ENCODE measurements at places on chromosomes 3 and 15. TPM values are rescaled to one million over a fixed set of nuclear protein-coding genes. Genes with fewer than 3 reads are reported as not detected.

The FAM81A gene
- total RNA-seq, result 0.21 TPM

The MED12L gene
- total RNA-seq, result 7.9 TPM

The LCTL gene
- 1.9 TPM for total RNA-seq

The FETUB gene
- not detected for total RNA-seq

The DNAH1 gene
- total RNA-seq, result 0.48 TPM

The UROC1 gene
- not detected for total RNA-seq

The LRRC2 gene
- total RNA-seq, result 3.3 TPM

The ZNF385D gene
- 0.11 TPM for total RNA-seq

The PRR20G gene
- not detected for total RNA-seq

The NOX5 gene
- not detected for total RNA-seq

The TM4SF1 gene
- total RNA-seq, result not detected

The TRA2B gene
- total RNA-seq, result 204 TPM

The ALG3 gene
- total RNA-seq, result 59.8 TPM

The ST3GAL6 gene
- 6.6 TPM for total RNA-seq

The SUSD5 gene
- total RNA-seq, result 0.59 TPM

The TMEM45A gene
- total RNA-seq, result 4.8 TPM

The OXSM gene
- 7.3 TPM for total RNA-seq

The RBPMS2 gene
- total RNA-seq, result 9.4 TPM

The DNASE1L3 gene
- not detected for total RNA-seq

The PRSS50 gene
- total RNA-seq, result 0.07 TPM

The ZNF662 gene
- not detected for total RNA-seq

The CLDN1 gene
- 0.67 TPM for total RNA-seq

The ZPLD1 gene
- total RNA-seq, result not detected

The TMED3 gene
- total RNA-seq, result 71.8 TPM

The HESX1 gene
- 3.0 TPM for total RNA-seq

The ACTC1 gene
- total RNA-seq, result 2.0 TPM

The CELSR3 gene
- total RNA-seq, result 18.7 TPM

The NLGN1 gene
- 8.8 TPM for total RNA-seq

The CA12 gene
- total RNA-seq, result 0.70 TPM

The EHHADH gene
- total RNA-seq, result 1.0 TPM

The VEPH1 gene
- 3.3 TPM for total RNA-seq

The OR5H2 gene
- not detected for total RNA-seq

The TRH gene
- total RNA-seq, result 0.59 TPM

The HIGD2B gene
- total RNA-seq, result 0.17 TPM

The TPRG1 gene
- 1.4 TPM for total RNA-seq

The HRG gene
- 0.14 TPM for total RNA-seq

The SH2D7 gene
- total RNA-seq, result not detected

The KLF15 gene
- total RNA-seq, result 10.5 TPM

The COL6A5 gene
- total RNA-seq, result not detected

The FURIN gene
- 56.5 TPM for total RNA-seq

The SYNPR gene
- total RNA-seq, result 0.24 TPM

The POPDC2 gene
- 0.59 TPM for total RNA-seq

The OIP5 gene
- total RNA-seq, result 45.0 TPM

The A4GNT gene
- not detected for total RNA-seq

The GOLGA6L10 gene
- 0.85 TPM for total RNA-seq

The RBP2 gene
- not detected for total RNA-seq

The ALDH1A3 gene
- 25.6 TPM for total RNA-seq

The MB21D2 gene
- 36.9 TPM for total RNA-seq

The C3orf49 gene
- not detected for total RNA-seq

Measured in H7 (cell line).